ENCODE measurements at places on chromosomes 16 and 17.

DNA sequence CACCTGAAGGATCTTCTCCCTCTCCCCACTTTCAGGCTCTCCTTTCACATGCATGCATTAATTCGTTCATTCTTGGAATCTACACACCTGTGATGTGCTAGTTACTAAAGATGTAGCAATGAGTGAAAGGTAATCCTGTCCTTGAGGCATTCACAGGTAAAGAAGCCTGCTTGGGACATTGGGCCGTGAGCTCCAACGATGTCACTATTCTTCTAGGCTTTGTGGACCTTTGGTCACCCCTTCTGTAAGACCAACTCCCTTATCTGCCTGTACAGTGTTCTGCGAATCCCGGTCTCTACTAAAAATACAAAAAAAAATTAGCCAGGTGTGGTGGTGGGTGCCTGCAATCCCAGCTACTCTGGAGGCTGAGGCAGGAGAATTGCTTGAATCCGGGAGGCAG is 608.5 kb downstream of the MAF start:
- DNase-seq, result no peak

DNA sequence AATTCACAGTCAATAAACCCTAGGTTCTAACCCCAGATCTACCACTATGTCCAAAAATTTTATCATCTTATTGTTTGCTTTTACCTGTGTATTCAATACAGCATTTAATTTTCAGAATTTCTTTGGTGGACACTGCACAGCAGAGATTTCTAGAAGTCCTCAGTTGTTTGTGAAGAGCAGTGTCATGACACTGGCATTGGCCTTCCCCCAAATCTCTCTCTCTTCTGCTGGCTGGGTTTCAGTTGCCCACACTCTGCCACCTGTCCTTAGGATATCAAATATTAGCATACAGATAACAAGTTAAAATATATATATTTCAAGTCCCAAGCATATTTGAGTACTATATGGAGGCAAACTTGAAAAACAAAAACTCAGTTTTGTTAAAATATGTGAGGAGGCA is 2.0 kb upstream of the THUMPD1 start:
- no peak for DNase-seq

DNA sequence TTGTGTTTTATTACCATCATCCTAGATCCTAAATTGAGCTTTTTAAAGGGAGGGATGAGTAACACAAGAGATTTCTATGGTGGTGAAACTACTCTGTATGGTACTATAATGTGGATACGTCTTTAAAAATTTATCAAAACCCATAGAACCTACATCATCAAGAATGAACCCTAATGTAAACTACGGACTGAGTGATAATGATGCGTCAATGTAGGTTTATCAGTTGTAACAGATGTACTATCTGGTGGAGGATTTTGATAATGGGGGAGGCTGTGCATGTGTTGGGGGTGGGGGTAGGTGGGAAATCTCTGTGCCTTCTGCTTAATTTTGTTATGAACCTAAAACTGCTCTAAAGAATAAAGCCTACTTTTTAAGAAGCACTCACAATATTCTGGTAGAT is 724.1 kb upstream of the SOX9 start:
- DNase-seq, result no peak

DNA sequence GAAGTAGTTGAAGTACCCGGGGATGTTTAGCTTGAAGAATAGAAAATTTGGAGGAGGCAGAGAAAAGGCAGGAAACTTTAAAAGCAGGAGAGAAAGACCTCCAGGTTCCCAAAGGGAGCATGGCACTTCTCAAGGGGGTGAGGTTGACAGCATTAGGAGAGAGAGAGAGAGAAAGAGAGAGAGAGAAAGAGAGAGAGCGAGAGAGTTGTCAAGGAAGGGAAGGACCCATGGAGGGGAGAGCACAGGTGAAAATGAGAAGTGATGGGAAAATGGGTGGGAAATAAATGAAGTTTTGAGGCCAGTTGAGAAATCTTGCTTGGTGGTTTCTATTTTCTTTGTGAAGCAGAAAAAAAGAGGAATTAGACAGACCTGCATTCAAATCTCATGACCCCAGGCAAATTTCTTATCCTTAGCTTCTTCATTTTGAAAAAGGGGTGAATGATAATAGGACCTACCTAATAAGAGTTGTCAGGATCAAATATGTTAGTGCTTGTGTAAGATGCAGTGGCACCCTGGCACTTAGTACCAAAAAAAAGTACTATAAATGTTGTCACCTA is 24.0 kb downstream of the PRKCB start:
- DNase-seq, result no peak

- no peak for DNase-seq
These were observed 2.6 kb downstream of the RAI1 start for GRCh38 chr17:17683710-17684365.

DNA sequence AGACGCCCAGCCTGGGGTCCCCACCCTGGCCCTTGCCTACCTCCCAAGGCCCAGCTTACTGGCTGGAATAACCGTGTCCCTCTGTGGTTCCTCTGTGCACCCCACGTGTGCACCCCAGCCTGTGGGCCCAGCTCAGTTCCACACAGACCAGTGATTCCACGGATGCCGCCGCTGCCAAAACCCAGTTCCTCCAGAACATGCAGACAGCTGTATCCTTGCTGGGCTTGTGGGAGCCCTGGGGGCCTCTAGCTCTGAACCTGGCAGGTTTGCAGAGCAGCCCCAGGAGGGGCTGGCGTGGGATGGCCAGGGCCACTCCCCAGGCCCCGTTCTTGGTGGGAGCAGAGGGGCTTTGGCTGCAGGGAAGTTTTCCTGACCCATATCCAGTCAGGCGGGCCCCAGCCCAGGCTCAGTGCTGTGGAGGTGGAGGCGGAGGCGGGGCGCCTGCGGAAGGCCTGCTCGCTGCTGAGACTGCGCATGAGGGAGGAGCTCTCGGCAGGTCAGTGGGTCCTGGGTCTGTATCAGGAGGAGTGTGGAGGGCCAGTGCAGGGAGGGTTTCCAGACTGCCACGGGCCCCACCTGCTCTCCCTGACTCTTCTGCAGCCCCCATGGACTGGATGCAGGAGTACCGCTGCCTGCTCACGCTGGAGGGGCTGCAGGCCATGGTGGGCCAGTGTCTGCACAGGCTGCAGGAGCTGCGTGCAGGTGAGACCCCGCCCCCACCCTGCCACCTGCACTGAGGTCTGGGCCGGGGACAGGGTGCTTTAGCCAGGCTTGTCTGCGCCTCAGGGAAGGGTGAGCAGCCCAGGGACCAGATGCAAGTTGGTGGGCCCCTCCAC is 2.3 kb downstream of the TEDC2 start:
- no peak for DNase-seq

GRCh38 chr16:75244844-75245758 is 6.3 kb downstream of the BCAR1 start:
- DNase-seq, result no peak

GRCh38 chr16:56864960-56865359 is at the start of gene SLC12A3:
Gene SLC12A3, plus strand, starts transcription at chr16:56865207. Its CDS starts 29 bp downstream, at chr16:56865236.
- no peak for DNase-seq

DNA sequence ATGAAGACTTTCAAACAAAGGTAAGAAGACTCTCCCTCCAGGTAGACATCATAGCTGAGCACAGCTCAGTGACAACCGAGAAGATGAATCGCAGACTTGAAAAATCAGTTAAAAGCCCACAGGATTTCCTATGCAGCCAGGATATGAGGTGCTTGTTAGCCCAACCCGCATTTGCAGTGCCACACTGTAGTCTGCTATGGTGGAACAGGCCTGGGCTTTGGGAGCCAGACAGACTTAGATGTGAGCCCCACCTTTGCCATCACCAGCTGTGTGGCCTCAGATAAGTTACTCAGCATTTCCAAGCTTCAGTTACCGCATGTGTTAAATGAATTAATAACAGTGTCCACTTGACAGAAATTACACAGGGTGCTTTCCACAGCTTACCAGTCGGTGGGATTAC is 204.4 kb upstream of the HS3ST3A1 start:
- no peak for DNase-seq

DNA sequence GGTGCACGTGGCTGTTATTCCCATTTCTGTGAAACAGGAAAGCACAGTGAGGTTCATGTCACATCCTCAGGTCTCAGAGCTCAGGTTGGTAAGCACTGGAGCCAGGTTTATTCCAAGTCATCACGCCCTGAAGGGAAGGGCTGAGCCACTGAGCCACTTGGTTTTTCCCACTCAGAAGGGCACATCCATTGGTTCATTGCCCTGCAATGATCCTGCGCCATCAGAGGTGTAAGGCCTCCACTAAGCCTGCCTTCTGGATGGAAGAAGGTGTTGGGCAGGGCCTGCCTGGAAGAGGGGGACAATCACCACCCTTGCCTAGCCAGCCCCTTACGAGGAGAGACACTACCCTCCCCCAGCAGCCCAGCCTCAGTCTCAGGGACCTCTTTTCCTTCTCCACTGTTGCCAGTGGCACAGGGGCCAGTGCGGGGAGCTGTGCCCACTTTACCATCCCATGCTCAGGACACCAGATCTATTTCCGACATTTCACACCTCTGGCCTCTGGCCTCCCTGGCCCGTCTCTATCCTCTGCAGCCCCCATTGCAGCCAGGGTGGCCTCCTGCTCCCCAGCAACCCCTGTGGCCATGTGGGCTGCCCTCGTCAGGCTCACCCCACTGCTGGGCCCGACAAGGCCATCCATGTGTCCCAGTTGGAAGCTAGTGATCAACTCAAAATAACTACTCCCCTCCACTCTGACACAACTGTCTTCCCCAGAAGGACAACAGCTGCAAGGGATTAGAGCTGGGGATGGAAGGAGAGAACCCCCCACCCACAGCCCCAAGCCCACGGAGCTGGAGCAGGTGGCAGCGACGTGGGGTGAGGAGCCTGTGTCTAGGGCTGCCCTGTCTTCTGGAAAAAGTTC is 29.9 kb downstream of the CFAP20 start:
- DNase-seq, result no peak

GRCh38 chr17:41918314-41919164 is at the start of gene ACLY:
Gene ACLY, minus strand, starts transcription at chr17:41918951. Its CDS starts 5,078 bp downstream, at chr17:41913873.
- peak; percentile 90 for DNase-seq

DNA sequence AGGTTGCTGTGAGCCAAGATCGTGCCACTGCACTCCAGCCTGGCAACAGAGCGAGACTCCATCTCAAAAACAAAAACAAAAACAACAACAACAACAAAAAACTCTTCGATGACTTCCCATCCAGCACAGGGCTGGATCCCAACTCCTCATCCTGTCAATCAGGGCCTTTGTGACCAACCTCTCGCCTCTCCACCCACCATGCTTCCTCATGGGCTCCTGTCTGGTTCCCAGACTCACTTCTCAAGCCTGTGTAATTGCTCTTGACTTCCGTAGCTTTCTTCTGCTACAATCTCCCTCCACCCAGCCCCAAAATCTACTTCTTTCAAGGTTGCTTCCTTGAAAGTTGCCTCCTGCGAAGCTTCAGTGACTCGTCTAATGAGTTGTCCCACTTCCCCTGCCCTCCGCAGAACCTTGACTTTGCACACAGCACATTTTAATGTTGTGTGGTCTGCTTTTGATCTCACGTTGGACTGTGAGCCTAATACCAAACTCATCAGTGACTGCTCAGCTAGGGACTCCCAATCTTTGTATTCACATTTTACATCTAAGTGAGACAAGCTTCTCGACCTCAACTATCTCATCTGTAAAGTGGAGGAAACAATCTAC is 936 bp upstream of the RASL10B start:
- DNase-seq, result no peak

- no peak for DNase-seq
These were observed 2.9 kb upstream of the CACNG3 start for GRCh38 chr16:24253192-24253591.

DNA sequence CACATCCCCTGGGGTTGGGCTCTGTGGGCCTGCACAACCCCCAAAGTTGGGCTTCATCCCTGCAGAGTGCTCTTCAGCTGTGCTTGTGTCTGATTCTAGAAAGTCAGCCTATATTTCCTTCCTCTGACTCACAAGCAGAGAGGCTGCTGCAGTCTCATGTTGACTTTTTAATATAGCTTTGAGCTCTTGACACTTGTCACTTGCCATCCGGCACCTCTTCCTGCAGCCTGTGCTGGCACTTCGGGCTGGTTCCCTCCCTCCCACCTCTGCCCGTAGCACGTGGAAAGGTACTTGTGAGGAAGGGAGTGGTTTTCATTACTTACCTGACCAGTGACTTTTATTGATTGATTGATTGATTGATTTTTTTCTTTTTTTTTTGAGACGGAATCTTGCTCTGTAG is 19.0 kb upstream of the JPT2 start:
- no peak for DNase-seq

DNA sequence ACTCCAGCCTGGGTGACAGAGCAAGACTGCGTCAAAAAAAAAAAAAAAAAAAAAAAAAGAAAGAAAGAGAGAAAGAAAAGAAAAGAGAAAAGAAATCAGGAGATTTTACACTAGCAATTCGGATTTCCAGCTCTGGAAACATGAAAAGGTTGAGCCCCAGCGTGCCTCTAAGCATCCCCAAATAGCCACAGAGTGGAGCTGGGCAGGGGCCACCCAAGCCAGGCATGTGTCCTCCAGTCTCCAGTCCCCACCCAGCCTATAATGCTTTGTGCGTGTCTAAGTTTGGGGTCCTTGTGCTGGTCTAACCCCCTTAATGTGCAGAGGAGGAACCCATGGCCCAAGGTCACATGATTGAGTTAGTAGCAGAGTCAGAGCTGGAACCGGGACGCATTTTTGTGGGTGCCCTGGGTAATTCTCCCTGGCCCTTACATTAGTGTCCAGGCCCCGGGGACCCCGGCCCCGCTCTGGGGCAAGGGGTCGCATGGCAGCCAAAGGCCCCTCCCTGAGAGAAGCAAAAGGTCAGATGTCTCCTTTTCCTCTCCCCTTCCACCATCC is 19.9 kb downstream of the ADAM11 start:
- DNase-seq, result no peak

DNA sequence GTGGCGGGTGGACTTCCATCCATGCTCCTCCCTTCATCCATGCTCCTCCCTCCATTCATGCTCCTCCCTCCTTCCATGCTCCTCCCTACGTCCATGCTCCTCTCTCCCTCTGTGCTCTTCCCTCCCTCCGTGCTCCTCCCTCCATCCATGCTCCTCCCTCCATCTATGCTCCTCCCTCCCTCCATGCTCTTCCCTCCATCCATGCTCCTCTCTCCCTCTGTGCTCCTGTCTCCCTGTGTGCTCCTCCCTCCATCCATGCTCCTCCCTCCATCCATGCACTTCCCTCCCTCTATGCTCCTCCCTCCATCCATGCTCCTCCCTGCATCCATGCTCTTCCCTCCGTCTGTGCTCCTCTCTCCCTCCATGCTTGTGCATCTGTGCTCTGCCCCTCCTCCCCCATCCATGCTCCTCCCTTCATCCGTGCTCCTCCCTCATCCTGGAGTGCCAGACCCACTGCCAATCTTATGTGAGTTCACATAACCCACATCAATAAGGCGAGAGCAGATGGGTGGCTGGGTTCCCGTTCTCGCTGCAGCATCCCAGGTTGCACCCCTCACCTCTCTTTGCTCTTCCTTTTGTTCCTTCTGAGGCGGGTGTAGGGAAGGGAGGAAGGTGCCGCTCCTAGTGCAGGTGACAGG is 22.8 kb downstream of the KSR1 start:
- DNase-seq, result no peak

DNA sequence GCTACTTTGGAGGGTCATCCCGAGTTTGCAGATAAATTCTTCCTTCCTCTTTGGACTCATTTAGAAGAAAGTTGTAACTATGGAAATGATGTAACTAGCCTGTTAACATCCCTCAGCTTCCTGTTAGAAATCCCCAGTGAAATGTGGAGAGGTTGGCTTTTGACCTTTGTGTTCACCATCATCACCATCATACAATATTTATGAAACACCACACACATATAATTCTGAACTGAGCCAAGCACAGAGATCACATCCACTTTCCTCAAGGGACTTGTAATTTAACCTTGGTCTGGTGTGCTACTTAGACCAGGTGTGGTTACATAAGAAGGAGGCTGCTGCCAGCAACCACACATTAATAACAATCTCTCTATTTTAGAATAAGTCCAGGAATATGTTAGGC is 2.5 kb downstream of the CAPNS2 start:
- DNase-seq, result no peak

- no peak for DNase-seq
These were observed 31.8 kb downstream of the TMEM235 start for GRCh38 chr17:78263063-78263735.

Measured in stimulated activated CD8-positive, alpha-beta memory T cell treated with anti-CD3 and anti-CD28 coated beads, Interleukin-4, amount 100 ng/mL, for 1 hour (primary cell).